ENCODE measurements at places on chromosomes 3 and 15.

DNA sequence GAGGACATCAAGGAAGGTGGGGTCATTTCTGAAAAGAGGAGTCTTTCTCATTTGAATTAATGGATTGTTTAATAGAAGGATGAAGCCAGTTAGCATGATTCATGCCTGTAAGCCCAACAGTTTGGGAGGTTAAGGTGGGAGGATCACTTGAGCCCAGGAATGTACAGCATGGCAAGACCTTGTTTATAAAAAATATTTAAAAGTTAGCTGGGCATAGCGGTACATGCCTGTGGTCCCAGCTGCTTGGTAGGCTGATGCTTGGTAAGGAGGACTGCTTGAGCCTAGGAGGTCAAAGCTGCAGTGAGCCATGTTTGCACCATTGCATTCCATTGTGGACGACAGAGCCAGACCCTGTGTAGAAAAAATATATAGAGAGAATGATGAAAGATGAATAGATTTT is 165.5 kb downstream of the ALCAM start:
- DNase-seq, result no peak

DNA sequence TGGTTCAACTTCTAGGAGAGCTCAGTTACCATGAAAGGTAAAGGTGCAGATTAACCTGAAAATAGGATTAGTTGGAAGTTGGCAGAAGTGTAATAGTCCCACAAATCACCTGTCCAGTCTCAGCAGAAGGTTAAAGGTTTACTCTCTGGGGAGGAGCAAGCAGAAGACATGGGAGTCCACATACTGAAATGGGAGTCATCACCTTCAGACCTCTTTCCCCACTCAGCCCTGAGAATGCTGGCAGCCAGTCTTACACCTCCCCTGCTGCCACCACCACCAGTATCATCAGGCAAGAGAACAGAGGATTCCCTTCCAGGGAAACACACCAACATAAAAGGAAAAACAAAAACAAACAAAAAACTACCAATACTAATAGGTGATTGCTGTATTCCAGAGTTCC is 13.8 kb upstream of the PLA2G4D start:
- no peak for DNase-seq

GRCh38 chr3:101143012-101143411 is 149.8 kb upstream of the ABI3BP start:
- no peak for DNase-seq

- peak; percentile 49 for DNase-seq
Observed at GRCh38 chr3:168117059-168117458, 21.3 kb upstream of the GOLIM4 start.

DNA sequence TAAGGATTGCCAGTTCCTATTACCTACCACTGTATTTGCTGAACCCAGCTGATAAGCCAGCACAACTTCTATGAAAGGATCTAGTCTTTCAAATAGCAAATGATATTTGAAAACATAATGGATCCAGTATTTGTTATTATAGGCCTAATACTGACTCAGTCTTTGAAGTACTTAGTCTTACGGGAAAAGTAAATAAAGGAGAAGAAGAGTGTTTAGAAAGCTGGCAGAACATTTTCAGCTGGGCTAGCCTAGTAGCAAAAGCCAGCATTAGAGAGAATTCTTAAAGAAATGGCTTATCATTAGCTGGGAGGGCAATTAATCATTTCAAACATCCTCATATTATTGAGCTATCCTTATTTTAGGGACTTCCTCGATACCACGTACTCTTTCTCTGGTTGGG is 101.4 kb upstream of the GOLIM4 start:
- DNase-seq, result no peak

- no peak for DNase-seq
Observed at GRCh38 chr3:4748701-4749378, 230.4 kb upstream of the BHLHE40 start.

- DNase-seq, result no peak
Observed at GRCh38 chr3:45204136-45204535, 22.0 kb downstream of the TMEM158 start.

- no peak for DNase-seq
Observed at GRCh38 chr3:78338405-78338804, 1298.5 kb downstream of the ROBO2 start.

DNA sequence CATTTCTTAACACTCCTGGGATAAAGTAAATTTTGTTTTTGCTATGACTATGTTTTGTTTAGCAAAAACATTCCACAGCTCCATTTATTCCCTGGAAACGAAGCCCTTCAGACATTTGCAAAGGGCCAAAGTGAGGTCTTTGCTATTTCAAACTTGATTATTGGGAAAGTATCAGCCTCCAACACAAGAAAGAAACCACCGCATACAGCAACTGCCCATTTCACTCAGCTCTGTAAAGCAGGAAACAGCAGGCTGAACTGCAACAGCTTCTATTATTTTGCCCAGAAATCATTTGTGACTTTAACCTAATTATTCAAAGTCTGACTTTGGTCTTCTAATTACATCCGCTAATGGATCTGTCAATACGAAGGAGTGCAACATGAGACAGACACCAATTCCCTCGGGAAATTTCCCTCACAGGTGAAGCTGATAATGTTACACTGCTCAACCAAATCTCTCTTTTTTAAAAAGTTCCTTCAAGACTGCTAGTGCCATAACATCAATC is 72.1 kb downstream of the RFTN1 start:
- peak; percentile 78 for DNase-seq

- DNase-seq, result no peak
Observed at GRCh38 chr3:14622368-14622767, 29.2 kb upstream of the CCDC174 start.

All from DMS153 (cell line).